Activated naive CD4-positive, alpha-beta T cell treated with anti-CD3 and anti-CD28 coated beads for 36 hours (primary cell): ENCODE measurements at places on chromosomes 6 and 20. TPM values are rescaled to one million over a fixed set of nuclear protein-coding genes. Genes with fewer than 3 reads are reported as not detected.
A peak's percentile ranks its signal among the peaks of the same experiment; 100 is the strongest.

- H3K4me1 ChIP-seq = no peaks in the 10 kb centered on the region
- H3K4me3 ChIP-seq = no peak overlapping the region
- H3K27me3 ChIP-seq = no peaks in the 10 kb centered on the region
- H3K27ac ChIP-seq = no peak overlapping the region
Measured at GRCh38 chr6:105370351-105370750, 32.5 kb downstream of the PREP start.

DNA sequence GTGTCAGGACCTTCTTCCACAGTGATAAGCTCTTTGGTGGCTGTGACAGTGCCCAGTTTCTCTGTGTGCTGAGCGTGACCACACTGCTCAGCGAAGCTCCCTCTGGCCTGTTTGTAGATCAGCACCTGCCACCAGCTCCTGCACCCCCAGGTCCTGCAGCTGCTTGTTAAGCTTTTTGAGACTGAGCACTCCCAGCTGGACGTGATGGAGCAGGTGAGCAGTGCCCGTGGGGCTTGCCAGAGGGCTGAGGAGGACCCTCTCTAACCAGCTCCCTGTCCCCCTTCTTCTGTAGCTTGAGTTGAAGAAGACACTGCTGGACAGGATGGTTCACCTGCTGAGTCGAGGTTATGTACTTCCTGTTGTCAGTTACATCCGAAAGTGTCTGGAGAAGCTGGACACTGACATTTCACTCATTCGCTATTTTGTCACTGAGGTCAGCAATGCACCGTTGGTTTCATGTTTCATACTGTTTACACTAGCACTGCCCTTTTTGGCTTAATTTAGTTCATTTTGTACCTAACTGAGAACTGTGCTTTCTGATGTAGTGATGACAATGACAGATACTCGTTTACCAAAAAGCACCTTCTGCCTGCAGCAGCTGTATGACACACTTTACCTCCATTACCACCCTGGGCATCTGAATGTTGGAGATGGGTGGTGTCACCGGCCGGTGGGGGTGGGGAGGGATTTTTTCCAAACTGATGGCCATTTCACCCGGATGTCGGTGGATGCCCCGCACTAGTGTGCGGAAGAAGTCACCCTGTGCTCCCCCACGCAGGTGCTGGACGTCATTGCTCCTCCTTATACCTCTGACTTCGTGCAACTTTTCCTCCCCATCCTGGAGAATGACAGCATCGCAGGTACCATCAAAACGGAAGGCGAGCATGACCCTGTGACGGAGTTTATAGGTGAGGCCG, 12.5 kb downstream of the NELFCD start:
- peak overlapping the region; percentile 56 for H3K27ac ChIP-seq
- H3K36me3 ChIP-seq = peaks cover 51% of the 10 kb centered on the region
- H3K27me3 ChIP-seq = no peaks in the 10 kb centered on the region
- no peak for DNase-seq
- no peak overlapping the region for H3K4me3 ChIP-seq

DNA sequence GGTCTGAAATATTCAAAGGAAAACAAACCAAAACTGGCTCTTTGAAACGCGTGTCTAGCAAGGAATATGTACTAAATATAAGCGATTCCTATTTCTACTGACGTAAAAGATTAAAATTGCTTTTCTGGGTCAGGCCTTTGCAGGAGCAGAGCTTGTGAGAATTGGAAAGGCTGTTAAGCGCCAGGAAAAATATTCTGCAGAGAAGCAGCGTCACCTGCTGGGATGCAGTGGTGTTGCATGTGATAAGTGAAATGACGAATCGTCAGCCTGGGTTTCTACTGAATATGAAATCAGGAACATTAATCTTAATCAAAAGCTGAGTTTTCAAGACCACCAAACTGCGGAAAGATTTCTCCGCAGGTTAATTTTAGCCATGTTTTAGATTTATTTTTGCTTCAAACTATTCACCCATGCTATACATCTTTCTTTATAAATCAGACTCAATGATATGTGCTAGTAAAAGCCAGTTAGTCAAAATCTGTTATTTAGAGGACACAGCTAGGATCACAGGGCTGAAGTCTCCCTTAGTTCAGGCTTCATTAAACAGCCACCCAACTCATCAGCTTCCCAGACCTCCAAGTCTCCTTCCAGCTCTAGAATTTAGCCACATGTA, 67.4 kb downstream of the ALDH8A1 start:
- H3K36me3 ChIP-seq = no peaks in the 10 kb centered on the region
- no peaks in the 10 kb centered on the region for H3K4me1 ChIP-seq
- no peak overlapping the region for H3K4me3 ChIP-seq
- peaks cover 10% of the 10 kb centered on the region for H3K27me3 ChIP-seq
- peak; percentile 80 for DNase-seq

DNA sequence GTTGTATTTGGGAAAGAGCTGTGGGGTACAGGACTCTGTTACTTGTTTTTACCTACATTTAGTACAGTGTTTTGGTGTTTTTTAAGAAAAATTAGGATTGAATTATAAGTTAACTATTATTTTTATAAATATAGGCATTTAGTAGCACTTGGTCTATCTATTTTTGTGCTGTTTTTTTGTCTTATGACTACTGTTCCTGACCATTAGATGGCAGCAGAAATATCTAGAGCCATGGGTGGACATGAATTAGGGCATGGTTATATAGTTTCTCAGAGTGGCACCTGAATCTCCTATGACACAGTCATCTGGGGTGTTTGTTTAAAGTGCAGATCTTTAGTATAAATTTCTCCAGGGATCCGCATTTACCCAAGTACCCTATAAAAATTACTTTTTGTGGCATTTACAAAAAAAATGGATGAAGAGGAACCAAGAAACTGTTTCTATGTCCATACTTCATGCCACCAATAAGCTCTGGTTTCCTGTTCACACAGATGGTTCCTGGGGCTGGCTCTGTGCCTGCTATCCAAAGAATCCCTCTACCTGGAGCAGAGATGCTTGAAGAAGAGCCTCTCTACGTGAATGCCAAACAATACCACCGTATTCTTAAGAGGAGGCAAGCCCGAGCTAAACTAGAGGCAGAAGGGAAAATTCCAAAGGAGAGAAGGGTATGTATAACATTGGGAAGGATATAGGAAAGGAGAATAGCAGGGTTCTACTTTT, 19.8 kb downstream of the NFYA start:
- H3K36me3 ChIP-seq = peaks cover 52% of the 10 kb centered on the region
- H3K4me1 ChIP-seq = no peaks in the 10 kb centered on the region
- H3K27ac ChIP-seq = no peak overlapping the region
- no peak overlapping the region for H3K4me3 ChIP-seq

TMEM74B gene
- not detected for total RNA-seq

DNA sequence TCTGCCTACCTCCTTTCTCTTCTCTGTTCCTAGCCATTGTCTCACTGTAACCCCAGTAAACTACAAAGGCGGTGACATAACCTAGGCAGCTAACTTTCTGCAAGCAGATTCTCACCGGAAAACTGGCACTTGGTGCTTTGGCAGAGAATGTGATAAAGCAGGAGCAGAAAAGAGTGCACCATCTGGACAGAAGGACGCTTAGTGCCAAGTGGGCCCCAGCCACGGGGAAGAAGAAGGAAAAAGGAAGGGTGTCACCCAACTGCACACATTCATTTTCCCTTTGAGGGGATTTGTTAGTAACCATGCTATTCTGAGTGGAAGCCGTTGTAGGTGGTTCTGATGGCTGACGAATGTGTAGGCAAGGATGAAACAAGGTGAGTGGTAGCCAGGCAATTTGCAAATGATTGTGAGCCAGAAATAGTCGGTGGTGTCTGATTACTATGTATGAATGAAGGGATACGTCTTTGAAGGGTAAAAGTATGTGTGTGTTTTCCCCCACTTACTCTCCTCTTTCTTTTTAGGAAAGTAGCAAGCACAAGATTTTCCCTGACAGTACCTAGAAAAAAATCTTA, 148.3 kb upstream of the STXBP5 start:
- no peak for DNase-seq
- no peaks in the 10 kb centered on the region for H3K36me3 ChIP-seq
- H3K27me3 ChIP-seq = no peaks in the 10 kb centered on the region
- no peak overlapping the region for H3K4me3 ChIP-seq
- H3K4me1 ChIP-seq = no peaks in the 10 kb centered on the region

TREML1 gene
- total RNA-seq = not detected

DNA sequence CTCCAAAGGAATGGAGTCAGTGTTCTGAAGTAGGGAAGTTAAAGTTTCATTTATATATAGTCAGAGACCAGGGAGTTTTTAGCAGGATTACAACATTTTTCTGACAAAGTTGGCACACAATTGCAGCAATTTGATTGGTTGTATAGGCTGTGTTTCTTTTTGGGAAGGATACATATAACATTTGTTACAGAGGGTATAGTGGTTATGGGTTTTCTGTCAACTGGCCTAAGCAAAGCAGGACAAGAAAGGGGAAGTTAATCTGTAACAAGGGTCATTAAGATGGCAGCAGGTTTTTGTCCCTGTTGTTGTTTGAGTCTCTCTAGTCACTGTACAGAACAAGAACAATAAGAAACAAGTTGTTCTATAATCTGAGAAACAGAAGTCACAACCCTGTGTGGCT, 41.4 kb downstream of the TPD52L1 start:
- H3K4me3 ChIP-seq = no peak overlapping the region
- no peak for DNase-seq
- H3K4me1 ChIP-seq = peaks cover 2% of the 10 kb centered on the region
- no peaks in the 10 kb centered on the region for H3K36me3 ChIP-seq
- no peak overlapping the region for H3K27ac ChIP-seq

DNA sequence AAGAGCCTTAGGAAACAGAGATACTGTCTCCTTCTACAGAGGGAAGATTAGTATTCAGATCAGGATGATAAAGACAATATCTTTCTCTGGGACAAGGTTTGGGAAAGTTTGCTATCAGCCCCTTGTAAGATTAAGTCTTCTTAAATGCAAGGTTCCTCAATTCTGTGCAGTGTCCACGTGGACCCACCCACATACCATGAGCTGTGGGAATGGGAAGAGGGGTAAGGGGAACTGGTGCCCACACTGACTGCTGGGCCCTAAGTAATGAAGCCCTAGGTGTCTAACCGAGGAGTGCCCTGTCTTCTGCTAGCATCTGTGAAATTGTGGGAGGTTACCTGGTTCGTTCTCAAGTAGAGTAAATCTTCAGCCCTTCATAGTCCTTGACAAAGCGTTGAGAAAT, 5.8 kb upstream of the SSTR4 start:
- H3K4me3 ChIP-seq = no peak overlapping the region
- no peaks in the 10 kb centered on the region for H3K4me1 ChIP-seq
- DNase-seq = no peak
- peaks cover 5% of the 10 kb centered on the region for H3K27me3 ChIP-seq
- no peaks in the 10 kb centered on the region for H3K36me3 ChIP-seq

GRCh38 chr6:42365021-42365420, 86.7 kb downstream of the TRERF1 start:
- DNase-seq = no peak
- H3K36me3 ChIP-seq = peaks cover 4% of the 10 kb centered on the region
- no peak overlapping the region for H3K4me3 ChIP-seq
- H3K27me3 ChIP-seq = no peaks in the 10 kb centered on the region

DNA sequence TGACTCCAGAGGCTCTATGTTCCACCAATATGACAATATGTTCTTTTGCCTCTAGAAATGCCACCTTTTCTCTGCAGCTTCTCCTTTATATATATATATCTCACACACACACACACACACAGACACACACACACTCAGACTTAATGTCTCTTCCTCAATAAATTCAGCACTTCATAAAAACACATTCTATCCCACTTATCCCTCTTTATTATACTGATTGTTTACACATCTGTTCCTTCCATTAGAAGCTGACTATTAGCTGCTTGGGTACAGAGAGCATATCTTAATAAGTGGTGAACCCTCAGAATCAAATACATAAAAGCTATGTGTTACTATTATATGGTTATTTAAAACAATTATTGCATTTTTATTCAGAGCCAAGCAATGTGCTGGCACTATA, 23.3 kb downstream of the NRSN1 start:
- no peak overlapping the region for H3K27ac ChIP-seq
- H3K36me3 ChIP-seq = peaks cover 2% of the 10 kb centered on the region
- no peaks in the 10 kb centered on the region for H3K4me1 ChIP-seq
- peaks cover 8% of the 10 kb centered on the region for H3K27me3 ChIP-seq

DNA sequence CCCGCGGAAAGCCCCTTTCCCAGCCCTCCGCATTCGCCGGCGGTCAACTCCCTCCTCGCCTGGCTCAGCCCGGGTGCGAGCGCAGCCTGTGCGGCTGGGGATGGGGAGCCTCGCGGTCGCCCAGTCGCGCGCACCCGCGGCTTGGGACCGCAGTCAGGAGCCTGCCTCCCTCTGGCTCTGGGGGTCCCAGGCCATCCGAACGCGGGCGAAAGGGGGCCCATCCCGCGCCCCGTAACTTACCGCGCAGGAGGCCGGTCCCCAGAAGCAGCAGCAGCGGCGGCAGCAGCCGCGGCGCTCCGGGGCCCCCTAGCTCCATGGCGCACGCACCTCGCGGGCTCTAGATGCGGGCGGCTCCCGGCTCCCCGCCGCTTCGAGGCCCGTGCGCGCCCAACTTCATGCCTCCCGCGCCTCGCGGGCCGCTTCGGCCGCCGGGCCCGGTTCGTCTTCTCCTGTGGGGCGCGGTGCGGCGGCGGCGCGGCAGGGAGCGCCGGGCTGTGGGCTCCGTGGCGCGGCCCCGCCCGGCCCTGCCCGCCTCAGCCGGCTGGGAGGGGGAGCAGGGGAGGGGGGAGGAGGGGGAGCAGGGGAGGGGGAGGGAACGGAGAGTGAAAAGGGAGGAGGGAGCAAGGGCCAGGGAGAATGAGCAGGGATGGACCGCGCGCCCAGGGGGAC, at the start of gene CHRNA4:
Gene CHRNA4, minus strand, starts transcription at position 500 of the 669 bp plus-strand sequence. Its CDS starts 184 bp downstream, at position 316.
- H3K27ac ChIP-seq = no peak within 1 kb of the TSS
- no peak within 1 kb of the TSS for H3K4me3 ChIP-seq
- peaks cover 19% of the 10 kb centered on the region for H3K27me3 ChIP-seq
- DNase-seq = no peak

- no peaks in the 10 kb centered on the region for H3K36me3 ChIP-seq
- DNase-seq = no peak
- H3K27me3 ChIP-seq = peaks cover 8% of the 10 kb centered on the region
- no peaks in the 10 kb centered on the region for H3K4me1 ChIP-seq
- no peak overlapping the region for H3K27ac ChIP-seq
Measured at GRCh38 chr20:49579874-49580812, 12.2 kb upstream of the PTGIS start.

KCNS1 gene
- 0.48 TPM for total RNA-seq

DNA sequence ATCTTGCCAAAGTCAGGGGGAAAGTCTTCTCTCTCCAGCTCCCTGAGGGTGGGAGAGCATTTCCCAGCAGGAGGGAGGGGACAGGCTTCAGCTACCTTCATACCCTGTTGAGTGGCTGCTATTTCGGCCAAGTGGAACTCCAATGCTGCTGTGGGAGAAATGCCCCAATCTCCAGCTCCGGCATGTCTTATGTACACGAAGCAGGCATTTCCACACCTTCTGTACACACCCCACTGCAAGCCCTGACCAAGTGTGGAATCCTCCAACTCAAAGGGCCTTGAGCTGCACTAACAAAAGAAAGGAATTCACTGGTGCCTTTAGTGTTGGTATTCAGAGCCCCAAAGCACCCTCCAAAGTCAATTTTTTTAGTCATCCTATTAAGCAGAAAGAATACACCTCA, 313.6 kb upstream of the NT5E start:
- no peak overlapping the region for H3K27ac ChIP-seq
- no peaks in the 10 kb centered on the region for H3K4me1 ChIP-seq
- H3K27me3 ChIP-seq = no peaks in the 10 kb centered on the region

GRCh38 chr6:29989211-29989610, 46.9 kb downstream of the HLA-A start:
- DNase-seq = no peak
- no peak overlapping the region for H3K4me3 ChIP-seq
- no peak overlapping the region for H3K27ac ChIP-seq
- no peaks in the 10 kb centered on the region for H3K36me3 ChIP-seq
- no peaks in the 10 kb centered on the region for H3K4me1 ChIP-seq

CPXM1 gene
- total RNA-seq = 2.0 TPM
